ENCODE measurements at places on chromosomes 5 and 9. TPM values are rescaled to one million over a fixed set of nuclear protein-coding genes. Genes with fewer than 3 reads are reported as not detected.

The GAS1 gene
- total RNA-seq = 10.3 TPM

The SPINK5 gene
- not detected for total RNA-seq

The PCDHGB3 gene
- 2.6 TPM for total RNA-seq

The DCAF10 gene
- total RNA-seq = 40.0 TPM

The ABLIM3 gene
- total RNA-seq = 71.4 TPM

The OTP gene
- not detected for total RNA-seq

The WDR38 gene
- not detected for total RNA-seq
